ENCODE measurements at places on chromosomes 12 and 14. TPM values are rescaled to one million over a fixed set of nuclear protein-coding genes. Genes with fewer than 3 reads are reported as not detected.

The GPD1 gene
- total RNA-seq = not detected

The SLC39A2 gene
- total RNA-seq = 0.14 TPM

The BRMS1L gene
- total RNA-seq = 3.7 TPM

The GPR137C gene
- total RNA-seq = 0.43 TPM

The CD69 gene
- 1.9 TPM for total RNA-seq

The SPIC gene
- not detected for total RNA-seq

All from placental pericyte (primary cell).